Pulmonary artery endothelial cell (primary cell): ENCODE measurements at places on chromosomes 5 and 9. TPM values are rescaled to one million over a fixed set of nuclear protein-coding genes. Genes with fewer than 3 reads are reported as not detected.

PRSS3 gene
- 20.3 and 30.8 TPM in 2 replicates for total RNA-seq

PRKAA1 gene
- 135 and 136 TPM in 2 replicates for total RNA-seq

GABRP gene
- 0.04 and 0.33 TPM in 2 replicates for total RNA-seq

PCDHA4 gene
- 0.26 and 0.42 TPM in 2 replicates for total RNA-seq

NR4A3 gene
- total RNA-seq = under 0.01 and 0.07 TPM in 2 replicates

ECSCR gene
- total RNA-seq = 448 and 513 TPM in 2 replicates

PCDHAC2 gene
- total RNA-seq = 2.0 and 2.5 TPM in 2 replicates

ADAMTS13 gene
- total RNA-seq = 0.53 and 0.66 TPM in 2 replicates

ABCA2 gene
- 7.9 and 15.7 TPM in 2 replicates for total RNA-seq

LYSMD3 gene
- 15.3 and 24.4 TPM in 2 replicates for total RNA-seq

PLAC8L1 gene
- not detected in 2 replicates for total RNA-seq

SNCAIP gene
- 8.9 and 18.9 TPM in 2 replicates for total RNA-seq

LURAP1L gene
- total RNA-seq = 2.8 and 3.3 TPM in 2 replicates

OGN gene
- not detected in 2 replicates for total RNA-seq

FOXD4L3 gene
- 0.07 TPM in 1 of 2 replicates, not detected in the other for total RNA-seq

IFNA21 gene
- total RNA-seq = not detected in 2 replicates

PTGR1 gene
- total RNA-seq = 63.4 and 77.9 TPM in 2 replicates

PDZD2 gene
- total RNA-seq = 0.74 and 1.6 TPM in 2 replicates

RIGI gene
- 20.8 and 37.1 TPM in 2 replicates for total RNA-seq

PSMB7 gene
- 260 and 325 TPM in 2 replicates for total RNA-seq

MYORG gene
- 3.5 and 5.7 TPM in 2 replicates for total RNA-seq

CCDC69 gene
- 8.2 and 8.9 TPM in 2 replicates for total RNA-seq

PCDHGA7 gene
- total RNA-seq = 0.59 and 0.95 TPM in 2 replicates

EGR1 gene
- 0.73 and 1.2 TPM in 2 replicates for total RNA-seq

TAS2R1 gene
- total RNA-seq = not detected in 2 replicates

UGT3A1 gene
- not detected in 2 replicates for total RNA-seq

TPPP gene
- 0.18 and 0.20 TPM in 2 replicates for total RNA-seq

PKD2L2 gene
- total RNA-seq = not detected in 2 replicates

PCDHGB4 gene
- total RNA-seq = 9.3 and 12.4 TPM in 2 replicates

TGFBI gene
- 6.3 and 16.9 TPM in 2 replicates for total RNA-seq

TAF1L gene
- total RNA-seq = 0.04 TPM in 1 of 2 replicates, not detected in the other

SLC34A3 gene
- not detected in 2 replicates for total RNA-seq

TMEM215 gene
- total RNA-seq = under 0.01 and 0.18 TPM in 2 replicates

LHX3 gene
- total RNA-seq = not detected in 2 replicates

SPATA31A3 gene
- total RNA-seq = not detected in 2 replicates

ENTREP1 gene
- total RNA-seq = 1.5 and 3.5 TPM in 2 replicates

SYK gene
- 0.07 TPM in 1 of 2 replicates, not detected in the other for total RNA-seq

ANKRD31 gene
- total RNA-seq = not detected in 2 replicates

LECT2 gene
- total RNA-seq = not detected in 2 replicates

SLC6A19 gene
- not detected in 2 replicates for total RNA-seq

AGXT2 gene
- not detected in 2 replicates for total RNA-seq

BRINP1 gene
- 0.11 TPM in 1 of 2 replicates, not detected in the other for total RNA-seq

NPR3 gene
- total RNA-seq = 0.04 and 0.07 TPM in 2 replicates

PHF24 gene
- total RNA-seq = not detected in 2 replicates

MPDZ gene
- total RNA-seq = 56.3 and 84.2 TPM in 2 replicates

NMUR2 gene
- total RNA-seq = not detected in 2 replicates

SLC36A2 gene
- total RNA-seq = not detected in 2 replicates

FAM151B gene
- 3.1 and 3.7 TPM in 2 replicates for total RNA-seq

BRD9 gene
- total RNA-seq = 50.6 and 54.9 TPM in 2 replicates

MARVELD2 gene
- total RNA-seq = 4.7 and 9.2 TPM in 2 replicates
